ENCODE measurements at places on chromosomes 13 and 19. TPM values are rescaled to one million over a fixed set of nuclear protein-coding genes. Genes with fewer than 3 reads are reported as not detected.

The SIGLEC8 gene
- total RNA-seq: not detected

DNA sequence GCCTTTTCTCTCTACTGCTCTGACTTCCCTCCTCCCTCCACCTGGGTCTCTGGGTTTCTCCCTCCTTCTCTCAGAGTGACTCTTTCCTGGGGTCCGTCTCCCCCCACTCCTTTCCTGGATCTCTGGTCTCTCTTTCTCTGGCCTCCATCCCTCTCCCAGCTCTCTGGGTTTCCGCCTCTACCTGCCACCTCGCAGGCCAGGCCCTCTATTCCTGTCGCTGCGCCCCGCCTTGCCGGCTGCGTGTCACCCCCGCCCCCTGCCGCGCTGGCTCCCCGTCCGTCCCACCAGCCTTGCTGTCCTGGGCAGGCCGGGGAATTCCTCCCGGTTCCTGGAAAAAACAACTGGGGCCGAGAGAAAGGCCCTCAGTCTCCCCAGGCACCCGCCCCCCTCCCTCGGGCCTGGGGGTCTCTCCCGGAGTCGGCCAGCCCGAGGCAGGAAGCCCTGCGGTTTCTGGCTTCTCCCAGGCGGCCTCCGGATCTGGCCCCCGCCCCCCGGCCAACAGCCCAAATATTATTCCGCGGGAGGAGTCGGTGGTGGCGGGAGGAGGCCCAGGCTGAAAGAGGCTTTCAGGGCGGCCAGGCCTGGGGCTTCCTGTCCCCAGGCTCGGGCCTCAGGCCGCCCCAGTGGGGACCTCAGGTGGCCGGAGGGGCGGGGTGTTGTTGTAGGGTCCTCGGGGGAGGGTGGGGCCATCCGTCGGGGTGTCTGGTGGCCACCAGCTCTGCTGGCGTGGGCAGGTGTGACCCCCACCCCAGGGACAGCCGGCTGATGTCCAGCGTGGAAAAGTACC is 9.3 kb downstream of the IRF2BP1 start:
- DNase-seq: no peak

DNA sequence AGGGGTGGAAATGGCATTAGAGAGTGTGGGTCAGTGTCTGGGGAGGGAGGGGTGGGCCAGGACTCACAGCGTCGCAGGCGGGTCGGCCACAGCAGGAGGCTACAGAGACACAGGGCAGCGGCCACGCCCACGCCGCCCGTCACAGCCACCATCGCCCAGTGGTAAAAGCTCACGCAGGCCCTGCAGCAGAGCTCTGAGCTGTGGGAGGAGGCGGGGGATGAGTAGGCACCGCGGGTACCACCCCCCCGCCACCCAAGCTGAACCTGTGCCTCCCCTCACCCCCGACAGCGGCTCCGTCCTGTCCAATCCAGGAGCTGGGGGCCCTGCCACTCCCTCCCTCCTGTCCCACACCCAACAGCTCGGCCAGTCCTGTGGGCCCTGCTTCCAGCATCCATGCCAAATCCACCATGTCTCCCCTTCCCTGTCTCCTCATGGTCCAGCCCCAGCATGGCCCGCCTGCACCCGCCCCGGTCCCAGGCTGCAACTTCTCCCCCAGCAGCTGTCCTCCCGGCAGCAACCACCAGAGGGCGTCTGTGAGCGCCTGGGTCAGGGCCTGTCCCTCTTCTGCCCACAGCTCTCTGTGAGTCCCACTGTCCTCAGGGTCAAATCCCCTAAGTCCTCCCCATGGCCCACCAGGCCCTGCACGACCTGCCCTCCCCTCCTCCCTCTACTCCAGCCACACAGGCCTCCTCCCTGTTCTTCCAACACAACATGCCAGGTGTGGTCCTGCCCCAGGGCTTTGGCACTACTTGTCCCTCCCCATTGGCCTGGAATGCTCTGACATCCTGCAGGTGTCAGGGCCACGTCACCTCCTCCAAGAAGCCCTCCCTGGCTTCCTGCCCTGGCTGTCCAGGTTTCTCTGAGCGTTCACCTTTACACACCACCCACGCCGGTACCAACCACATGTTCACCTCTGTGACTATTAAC is 6.0 kb downstream of the TEKTIP1 start:
- peak; percentile 22 for DNase-seq

GRCh38 chr13:50197705-50198104 is 182.5 kb downstream of the KCNRG start:
- no peak for DNase-seq

- no peak for DNase-seq
These were observed 46.5 kb downstream of the TMEM255B start for GRCh38 chr13:113805431-113806103.

GRCh38 chr13:68323124-68323523 is 1093.0 kb upstream of the PCDH9 start:
- no peak for DNase-seq

DNA sequence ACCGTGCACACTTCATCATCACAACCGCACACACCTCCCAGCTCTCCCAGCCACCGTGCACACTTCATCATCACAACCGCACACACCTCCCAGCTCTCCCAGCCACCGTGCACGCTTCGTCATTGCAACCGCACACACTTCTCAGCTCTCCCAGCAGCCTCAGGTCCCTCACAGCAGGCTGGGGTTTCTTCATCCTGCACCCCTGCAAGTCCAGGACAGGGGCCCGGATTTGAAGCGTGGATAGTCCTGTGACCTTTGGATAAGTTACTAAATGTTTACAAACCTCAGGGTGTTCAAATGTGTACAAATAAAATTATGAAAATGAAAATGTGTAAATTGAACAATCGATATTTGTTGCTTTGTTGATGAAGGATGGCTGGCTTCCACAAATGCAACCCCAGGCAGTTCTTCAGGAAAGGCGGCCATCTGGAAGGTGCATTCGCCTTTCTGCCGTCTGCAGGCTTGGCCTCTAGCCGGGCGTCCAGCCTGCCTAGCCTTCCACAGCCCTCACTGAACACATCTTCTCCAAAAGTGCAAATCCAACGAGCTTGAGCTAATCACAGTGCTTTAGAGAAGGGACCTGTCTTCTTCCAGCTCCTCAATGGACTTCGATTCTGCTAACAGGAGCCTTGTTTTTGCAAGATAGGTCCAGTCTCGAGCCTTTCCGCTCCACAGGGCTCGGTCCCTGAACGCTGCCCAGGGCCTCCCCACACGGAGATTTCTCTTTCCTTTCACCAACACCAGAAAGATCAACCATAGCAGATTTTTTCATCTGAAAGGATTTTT is 74.2 kb downstream of the SPACA7 start:
- no peak for DNase-seq

GRCh38 chr19:2888731-2889224 is 11.9 kb upstream of the ZNF57 start:
- no peak for DNase-seq

- DNase-seq: no peak
These were observed 49.1 kb downstream of the SAE1 start for GRCh38 chr19:47179653-47180310.

- DNase-seq: peak; percentile 12
These were observed 530 bp downstream of the MAU2 start for GRCh38 chr19:19321141-19321577.

The ZNF90 gene
- 3.6 TPM for total RNA-seq

GRCh38 chr13:49183672-49184325 is 36.3 kb upstream of the MLNR start:
- DNase-seq: peak; percentile 61

The RASL11A gene
- total RNA-seq: 29.4 TPM

GRCh38 chr13:110506859-110507566 is 54.5 kb downstream of the RAB20 start:
- DNase-seq: peak; percentile 74

The ZNF726 gene
- total RNA-seq: 3.8 TPM

GRCh38 chr19:10551698-10552301 is 8.1 kb downstream of the ATG4D start:
- DNase-seq: peak; percentile 24

The CEACAM8 gene
- not detected for total RNA-seq

DNA sequence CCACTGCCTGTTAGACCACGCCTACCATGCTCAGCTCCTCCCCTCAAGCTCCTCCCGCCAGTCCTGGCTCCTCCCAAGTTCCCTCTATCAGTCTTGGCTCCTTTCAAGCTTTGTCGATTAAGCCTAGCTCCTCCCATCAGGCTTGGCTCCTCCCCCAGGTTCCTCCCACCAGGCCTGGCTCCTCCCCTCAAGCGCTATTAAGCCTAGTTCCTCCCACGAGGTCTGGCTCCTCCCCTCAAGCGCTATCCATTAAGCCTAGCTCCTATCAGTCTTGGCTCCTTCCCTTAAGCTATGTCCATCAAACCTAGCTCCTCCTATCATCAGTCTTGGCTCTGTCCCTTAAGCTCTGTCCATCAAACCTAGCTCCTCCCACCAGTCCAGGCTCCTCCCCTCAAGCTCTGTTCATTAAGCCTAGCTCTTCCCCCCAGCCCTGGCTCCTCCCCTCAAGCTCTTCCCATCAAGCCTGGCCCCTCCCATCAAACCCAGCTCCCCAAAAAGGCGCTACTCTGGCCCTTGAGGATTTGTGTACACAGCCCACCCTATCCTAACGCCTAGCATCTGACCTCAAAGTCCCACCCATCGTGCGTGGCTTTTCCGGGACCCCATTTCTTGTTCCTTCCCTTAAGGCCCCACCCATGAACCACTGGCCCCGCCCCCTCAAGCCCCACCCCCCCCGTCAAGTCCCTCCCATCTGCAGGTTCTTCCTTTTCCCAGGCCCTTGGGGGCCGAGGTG is 10.0 kb downstream of the CAMSAP3 start:
- no peak for DNase-seq

- DNase-seq: peak; percentile 93
These were observed 1708.9 kb downstream of the SLITRK5 start for GRCh38 chr13:89380101-89380500.

The KLK12 gene
- total RNA-seq: not detected

DNA sequence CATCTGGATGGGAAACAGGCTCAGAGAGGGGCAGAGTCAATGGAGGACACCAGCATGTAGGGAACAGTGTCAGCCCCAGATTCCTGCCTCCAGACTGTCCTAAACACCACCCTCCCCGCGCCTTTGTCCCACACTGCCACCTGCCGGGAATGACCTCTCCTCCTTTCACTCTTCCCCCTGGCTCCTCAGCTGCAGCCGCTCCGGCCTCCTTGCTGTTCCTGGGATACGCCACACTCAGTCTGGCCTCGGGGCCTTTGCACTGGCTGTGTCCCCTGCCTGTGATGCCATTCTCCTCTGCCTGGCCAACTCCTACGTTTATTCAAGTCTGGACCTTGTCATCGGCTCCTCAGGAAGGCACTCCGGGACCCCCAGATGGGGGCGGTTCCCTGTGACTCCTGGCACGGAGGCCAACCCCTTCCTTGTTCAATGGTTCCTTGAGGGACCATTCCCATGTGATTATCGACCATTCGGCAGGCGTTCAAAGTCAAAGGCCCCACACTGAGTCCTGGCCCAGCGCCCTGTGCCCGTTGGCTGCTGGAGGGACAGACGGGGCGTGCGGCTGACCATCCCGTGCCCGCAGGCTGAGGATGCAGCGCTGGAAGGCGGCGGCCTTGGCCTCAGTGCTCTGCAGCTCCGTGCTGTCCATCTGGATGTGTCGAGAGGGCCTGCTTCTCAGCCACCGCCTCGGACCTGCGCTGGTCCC is 15.8 kb downstream of the FUT6 start:
- DNase-seq: no peak

DNA sequence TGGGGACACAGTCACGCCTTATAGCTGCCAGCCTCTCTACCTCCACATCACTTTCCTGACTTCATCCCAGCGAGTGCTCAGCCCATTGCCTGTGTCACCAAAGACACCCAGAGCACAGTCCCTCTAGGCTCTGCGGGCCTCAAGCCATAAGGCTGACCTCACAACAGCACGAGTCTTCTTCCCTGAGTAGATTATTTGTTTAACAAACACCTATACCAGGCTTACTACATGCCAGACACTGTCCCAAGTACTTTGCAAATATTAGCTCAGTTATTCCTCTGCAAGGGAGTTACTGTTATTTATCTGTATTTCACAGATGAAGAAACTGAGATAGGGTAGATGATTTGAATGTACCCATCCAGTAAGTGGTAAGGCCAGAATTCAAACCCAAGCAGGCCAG is 504.3 kb downstream of the COG6 start:
- no peak for DNase-seq

DNA sequence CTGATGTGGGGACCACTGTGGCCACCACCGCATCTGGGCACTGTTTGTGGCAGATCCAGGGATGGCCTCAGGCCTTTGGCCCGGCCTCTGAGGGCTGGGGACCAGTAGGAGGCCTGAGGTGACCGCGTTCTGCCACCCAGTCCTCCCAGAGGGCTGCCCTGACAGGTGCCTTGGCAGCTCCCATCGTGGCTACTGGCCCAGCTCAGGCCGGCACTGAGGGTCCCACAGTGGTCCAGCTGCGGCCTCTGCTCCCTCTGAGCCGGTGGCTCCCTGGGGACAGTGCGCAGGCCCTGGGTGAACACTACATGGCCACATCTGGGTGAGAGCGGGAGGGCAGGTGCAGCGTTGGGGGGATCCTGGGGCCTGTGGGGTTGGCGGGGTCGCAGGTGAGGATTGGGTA is 61.9 kb downstream of the KDM4B start:
- DNase-seq: no peak

GRCh38 chr19:45352062-45352461 is 11.5 kb downstream of the KLC3 start:
- DNase-seq: no peak

DNA sequence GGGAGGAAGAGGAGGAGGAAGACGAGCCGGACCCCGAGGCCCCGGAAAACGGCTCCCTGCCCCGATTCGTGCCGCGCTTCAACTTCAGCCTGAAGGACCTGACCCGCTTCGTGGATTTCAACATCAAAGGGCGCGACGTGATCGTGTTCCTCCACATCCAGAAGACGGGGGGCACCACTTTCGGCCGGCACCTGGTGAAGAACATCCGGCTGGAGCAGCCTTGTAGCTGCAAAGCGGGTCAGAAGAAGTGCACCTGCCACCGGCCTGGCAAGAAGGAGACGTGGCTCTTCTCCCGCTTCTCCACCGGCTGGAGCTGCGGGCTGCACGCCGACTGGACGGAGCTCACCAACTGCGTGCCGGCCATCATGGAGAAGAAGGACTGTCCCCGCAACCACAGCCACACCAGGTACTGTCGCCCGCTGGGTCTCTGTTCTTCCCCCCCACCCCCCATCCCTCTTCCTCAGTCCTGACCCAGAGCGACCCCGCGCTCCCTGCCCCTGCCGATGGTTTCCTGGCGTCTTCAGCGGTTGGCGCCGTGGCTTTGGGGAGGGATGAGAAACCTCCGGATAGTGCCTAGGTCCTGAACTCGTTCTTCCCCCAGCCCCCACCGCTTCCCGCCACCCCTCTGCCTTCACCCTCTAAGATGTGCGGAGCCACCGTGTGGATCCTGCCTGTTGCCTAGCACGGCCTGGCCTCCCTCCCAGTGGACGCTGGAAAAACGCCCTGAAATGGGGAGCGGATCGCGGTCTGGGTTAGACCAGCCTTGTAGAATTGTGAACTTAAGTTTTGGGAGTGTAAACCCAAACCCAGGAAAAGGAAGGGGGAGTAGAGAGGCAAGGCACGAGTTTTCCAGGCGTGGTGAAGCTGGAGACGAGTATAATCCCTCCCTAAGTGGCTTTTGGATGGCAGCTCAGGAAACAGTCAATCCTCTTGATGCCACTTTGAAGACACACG is 1.5 kb downstream of the HS6ST3 start:
- DNase-seq: no peak

GRCh38 chr13:49421391-49421790 is 22.5 kb downstream of the CAB39L start:
- DNase-seq: no peak

The CELF5 gene
- total RNA-seq: 0.20 TPM
